ENCODE measurements at places on chromosomes 1 and 21.

DNA sequence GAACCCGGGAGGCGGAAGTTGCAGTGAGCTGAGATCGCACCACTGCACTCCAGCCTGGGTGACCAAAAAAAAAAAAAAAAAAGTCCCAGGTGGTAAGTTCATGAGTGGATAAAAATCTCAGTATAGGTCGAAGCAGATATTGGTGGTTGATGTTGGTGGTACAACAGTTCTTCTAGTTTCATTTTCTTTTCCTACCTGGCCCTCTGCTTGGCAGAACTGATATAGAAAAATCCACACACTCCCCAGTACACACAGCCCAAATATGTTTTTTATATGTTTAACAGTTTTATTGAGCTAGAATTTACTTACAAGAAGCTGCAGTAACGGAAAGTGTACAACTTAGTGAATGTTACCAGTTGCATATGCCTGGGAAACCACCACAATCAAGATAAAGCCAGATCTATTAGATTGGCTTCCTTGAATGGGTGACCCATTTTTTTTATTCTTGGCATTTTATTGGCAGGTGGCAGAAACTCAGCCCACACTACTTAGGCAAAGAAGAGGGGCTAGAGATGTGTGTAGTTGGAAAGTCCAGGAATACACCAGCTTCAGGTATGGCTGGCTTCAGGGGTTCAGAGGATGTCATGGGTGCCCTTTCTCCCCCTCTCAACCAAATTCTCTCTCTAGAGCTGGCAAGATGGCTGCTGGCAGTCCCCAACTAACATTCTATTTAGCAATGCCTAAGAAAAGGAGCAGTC is 118.3 kb upstream of the SLC25A33 start:
- DNase-seq = no peak

DNA sequence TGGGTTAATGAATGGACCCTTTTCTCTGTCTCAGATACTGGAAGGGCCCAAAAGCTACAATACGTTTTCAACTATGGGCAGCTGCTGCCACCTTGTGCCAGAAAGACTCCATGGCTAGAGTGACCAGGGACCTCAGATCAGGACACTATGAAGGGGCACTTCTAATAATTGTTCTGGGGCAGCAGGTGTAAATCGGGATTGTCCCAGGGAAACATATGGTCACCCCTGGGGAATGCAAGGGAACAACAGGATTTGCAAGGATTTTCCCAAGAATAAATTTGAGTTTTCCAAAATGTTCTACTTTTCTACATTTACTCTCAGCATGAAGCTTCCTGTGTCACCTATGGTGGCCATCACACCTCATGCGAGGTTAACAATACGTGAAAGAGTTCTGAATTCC is 12.0 kb upstream of the FCAMR start:
- DNase-seq = peak; percentile 61

GRCh38 chr1:40344597-40344996 is 27.5 kb upstream of the COL9A2 start:
- DNase-seq = no peak

- no peak for DNase-seq
Measured at GRCh38 chr21:41651406-41651805, 115.4 kb downstream of the RIPK4 start.

GRCh38 chr1:58047265-58047858 is 499.2 kb downstream of the OMA1 start:
- no peak for DNase-seq

DNA sequence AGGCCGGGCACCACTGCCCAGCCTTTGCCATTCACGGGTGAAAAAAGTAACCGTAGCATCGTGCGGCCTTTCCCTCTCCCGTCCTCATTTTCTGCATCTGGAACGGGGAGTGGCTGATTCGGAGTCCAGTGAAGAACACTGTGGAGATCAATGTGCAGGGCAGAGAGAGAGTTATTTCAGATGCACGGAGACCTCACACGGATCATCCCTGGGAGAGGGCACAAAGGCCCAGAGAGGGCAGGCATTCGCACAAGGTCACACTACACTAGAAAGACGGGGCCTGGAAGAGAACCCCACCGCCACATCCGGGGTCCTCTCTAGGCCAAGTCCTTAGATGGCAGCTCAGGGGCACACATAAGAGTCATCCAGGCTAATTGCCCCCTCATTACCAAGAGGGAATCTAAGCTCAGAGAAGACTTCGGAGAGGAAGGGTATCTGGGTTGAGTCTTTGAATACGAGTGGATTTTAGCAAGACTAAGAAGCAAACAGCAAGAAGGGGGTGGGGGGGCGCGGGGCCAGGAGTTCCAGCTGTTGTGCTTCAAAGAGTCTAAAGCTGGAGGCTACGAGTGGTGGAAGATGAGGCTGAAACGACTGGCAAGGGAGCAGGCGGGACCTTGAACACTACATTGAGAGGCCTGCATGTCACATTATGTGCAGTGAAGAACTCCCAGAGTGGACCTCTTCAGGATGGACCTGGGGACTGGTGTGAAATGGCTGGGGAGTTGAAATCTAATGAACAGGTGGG is 857 bp downstream of the GPX7 start:
- no peak for DNase-seq

DNA sequence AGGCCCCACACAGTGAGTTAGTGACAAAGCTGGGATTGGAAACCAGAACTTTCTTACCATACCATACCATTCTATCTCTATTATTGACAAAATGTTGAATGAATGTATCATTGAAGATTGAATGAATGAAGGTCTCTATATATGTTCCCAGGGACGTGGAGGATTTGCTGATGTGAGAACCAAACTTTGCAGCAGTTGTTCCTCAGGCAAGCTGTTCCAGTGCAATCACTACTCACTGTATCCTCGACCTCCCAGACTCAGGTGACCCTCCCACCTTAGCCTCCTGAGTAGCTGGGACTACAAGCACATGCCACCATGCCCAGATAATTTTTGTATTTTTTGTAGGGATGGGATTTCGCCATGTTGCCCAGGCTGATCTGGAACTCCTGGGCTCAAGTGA is 11.6 kb upstream of the LIN28A start:
- no peak for DNase-seq

DNA sequence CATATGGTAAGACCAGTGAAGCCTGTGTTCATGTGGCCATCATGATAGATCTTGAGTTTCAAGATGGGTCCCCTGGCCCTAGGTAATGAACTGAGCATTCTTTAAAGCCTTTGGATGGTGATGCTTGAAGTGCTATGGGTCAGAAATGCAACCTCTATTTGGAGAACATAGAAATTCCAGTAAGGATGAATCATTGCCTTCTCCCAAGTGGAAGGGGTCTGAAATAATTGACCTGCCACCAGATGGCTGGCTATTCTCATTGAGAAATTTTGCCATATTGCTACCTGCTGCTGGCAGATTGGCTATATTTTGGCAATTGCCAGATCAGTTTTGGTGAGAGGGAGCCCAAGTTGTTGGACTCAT is 739 bp upstream of the IFI6 start:
- no peak for DNase-seq

GRCh38 chr1:101257500-101258325 is 20.9 kb downstream of the S1PR1 start:
- DNase-seq = peak; percentile 9

DNA sequence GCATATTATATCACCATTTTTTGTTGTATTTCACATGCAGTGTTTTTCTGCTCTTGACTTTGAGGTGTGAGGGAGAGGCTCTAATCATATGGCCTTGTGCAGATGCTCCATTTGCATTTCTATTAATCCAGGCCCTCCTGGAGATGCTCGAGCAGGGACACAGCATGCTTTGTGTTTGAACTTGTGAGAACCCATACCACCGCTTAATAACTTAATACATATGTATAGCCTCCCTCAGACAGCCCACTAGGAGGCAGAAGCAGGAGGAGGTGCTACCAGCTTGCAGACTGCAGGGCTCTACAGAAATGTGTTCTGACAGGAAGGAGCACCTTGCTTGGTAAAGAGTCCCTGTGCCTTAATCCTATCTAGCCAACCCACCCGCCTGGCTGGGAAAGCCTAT is 155.2 kb downstream of the BARHL2 start:
- DNase-seq = no peak

DNA sequence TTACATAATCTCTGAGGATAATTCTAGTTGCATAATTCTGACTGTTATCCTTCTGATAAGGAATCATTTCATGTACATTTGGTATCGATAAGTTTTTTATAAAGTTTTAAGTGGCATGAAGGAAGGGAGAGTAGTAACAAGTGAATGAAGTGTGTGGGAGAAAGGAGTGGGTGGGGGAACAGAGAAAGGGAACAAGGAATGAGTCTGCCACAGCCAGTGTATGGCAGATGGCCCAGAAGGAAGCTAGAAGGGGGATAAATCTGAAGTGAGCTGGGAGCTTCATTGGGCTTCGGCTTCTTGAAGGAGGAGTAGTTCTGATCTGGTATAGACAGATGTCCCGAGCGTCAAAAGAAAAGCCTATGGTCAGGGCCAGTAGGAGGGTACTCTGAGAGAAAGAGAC is 18.6 kb downstream of the ZBTB40 start:
- DNase-seq = no peak

GRCh38 chr1:193143285-193143684 is 21.5 kb downstream of the CDC73 start:
- DNase-seq = no peak

GRCh38 chr1:1547476-1547875 is 7.1 kb upstream of the TMEM240 start:
- no peak for DNase-seq

- no peak for DNase-seq
Measured at GRCh38 chr1:29390491-29391361, 154.4 kb downstream of the PTPRU start.

GRCh38 chr1:233599542-233600073 is 14.3 kb upstream of the KCNK1 start:
- no peak for DNase-seq

DNA sequence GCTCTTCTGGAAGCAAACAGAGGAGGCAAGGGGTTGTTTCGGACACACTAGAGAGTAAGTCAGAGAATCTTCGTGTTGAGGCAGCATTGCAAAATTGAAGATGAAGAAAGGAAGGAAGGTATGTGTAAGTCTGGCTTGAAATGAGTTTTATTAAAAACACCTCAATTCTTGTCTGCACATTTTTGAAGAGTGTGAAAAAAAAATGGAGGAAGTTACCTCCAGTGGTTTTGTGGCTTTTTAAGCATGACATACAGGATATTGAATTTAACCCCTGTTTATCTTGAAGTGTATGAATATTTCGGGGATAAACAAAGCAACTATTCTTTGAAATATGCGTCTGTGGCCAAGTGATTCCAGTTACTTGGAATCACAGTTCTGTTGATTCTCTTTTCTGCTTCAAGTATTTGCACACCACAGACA is 203.2 kb upstream of the SGIP1 start:
- DNase-seq = no peak

DNA sequence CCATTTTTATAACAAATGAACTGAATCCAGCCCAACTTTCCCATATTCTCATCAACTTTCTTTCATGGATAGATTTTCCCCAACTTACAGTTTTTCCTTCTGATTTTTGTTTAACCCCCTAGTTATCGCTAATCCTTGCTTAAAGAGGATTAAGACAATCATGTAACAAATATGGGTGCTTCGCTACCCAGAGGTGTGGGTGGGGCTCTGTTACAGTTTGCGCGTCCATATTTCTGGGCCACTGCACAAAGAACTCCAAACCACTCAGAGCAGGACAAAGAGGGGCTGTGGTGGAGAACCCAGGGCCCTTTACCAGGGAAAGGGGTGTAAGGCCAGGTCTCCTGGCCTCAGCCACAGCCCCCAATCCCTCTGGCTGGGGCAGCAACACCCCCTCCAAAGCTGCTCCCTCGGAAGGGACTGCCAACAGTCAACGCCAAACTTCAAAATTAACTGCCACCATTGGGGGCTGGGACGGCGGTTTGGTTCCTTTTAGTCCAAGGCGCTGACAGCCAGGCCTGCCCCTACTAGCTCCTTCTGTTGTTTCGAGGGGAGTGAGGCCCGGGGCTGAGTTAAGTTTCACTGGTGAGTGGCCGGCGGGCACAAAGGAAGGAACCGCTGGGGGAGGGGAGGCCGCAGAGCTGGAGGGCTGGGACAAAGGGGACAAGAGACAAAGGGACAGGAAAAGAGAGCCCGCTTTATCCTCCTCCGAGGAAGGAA is 27.9 kb downstream of the SSBP3 start:
- no peak for DNase-seq

DNA sequence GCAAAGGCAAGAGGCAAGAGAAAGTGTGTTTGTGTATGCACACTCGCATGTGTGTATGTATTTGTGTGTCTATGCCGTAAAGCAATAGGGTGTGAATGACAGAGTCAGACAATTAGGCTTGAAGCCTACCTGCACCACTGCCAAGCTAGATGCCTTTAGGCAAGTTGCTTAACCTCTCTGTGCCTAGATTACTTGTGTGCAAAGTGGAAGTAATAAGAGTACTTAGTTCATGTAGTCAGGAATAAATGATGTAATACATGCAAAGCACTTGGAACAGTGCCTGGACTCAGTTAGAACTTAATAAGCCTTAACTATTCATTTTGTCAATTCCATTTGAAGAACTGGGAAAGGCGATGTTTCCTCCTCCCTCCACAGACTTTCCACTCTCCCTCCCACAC is 31.7 kb downstream of the LAMB3 start:
- no peak for DNase-seq

DNA sequence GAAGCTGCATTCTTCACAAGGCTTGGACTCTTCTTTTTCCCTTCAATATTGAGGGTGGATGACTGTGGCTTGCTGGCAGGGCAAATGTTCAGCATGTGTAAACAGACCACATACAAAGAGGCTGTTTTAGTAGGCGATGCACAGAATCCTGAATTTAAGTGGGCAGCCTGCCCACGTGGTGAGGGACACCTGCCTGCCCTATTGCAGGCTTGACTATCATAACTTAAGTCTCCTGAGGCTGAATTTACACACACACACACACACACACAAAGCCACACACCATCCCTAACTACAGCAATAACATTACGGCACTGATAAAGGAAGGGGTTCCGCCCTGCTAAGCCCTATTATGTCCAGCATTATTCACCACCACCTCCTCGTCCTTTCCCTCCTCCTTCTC is 15.9 kb downstream of the SYT2 start:
- DNase-seq = no peak

DNA sequence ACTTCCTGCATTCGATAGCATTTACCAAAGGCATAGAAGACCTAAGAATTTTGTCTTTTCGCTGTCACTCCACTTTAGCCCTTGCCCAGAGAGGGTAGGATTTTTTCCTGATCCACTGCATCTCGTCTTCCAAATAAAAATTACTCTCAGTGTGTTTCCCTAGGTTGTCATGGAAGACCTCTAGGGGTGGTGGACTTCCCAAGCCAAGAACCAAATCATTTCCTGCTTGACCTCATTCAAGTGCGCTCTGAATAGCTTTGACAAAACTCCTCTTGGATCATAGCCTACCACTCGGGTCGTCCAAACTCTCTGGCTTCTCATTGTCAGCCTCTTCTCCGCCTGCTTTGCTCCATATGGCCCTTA is 431 bp upstream of the C1orf52 start:
- no peak for DNase-seq

- DNase-seq = no peak
Measured at GRCh38 chr21:26412885-26413284, 160.2 kb downstream of the CYYR1 start.

Data from T47D (cell line).